ENCODE measurements at places on chromosomes 1 and 21. TPM values are rescaled to one million over a fixed set of nuclear protein-coding genes. Genes with fewer than 3 reads are reported as not detected.

Gene TENT5C
- total RNA-seq = 45.6 TPM

Gene PLA2G4A
- 5.8 TPM for total RNA-seq

Gene FCER1A
- not detected for total RNA-seq

Gene ADGRL2
- 4.2 TPM for total RNA-seq

Gene ANGPTL7
- 0.34 TPM for total RNA-seq

Gene S100A12
- 0.85 TPM for total RNA-seq

Gene CD5L
- total RNA-seq = 0.27 TPM

Gene UBL4B
- total RNA-seq = not detected

Gene TAL1
- total RNA-seq = 1.2 TPM

Gene SELP
- total RNA-seq = 3.0 TPM

Gene CFAP107
- not detected for total RNA-seq

Gene SNIP1
- total RNA-seq = 15.9 TPM

Gene GJA4
- 2.3 TPM for total RNA-seq

Gene AKR7A2
- 98.7 TPM for total RNA-seq

Gene AMIGO1
- 3.8 TPM for total RNA-seq

Gene B3GALT2
- total RNA-seq = 0.50 TPM

Gene FMO4
- 6.7 TPM for total RNA-seq

Gene RAB7B
- 0.34 TPM for total RNA-seq

Gene ATP1A2
- total RNA-seq = 1.8 TPM

Gene RPE65
- not detected for total RNA-seq

Gene TMPRSS2
- 667 TPM for total RNA-seq

Gene COX20
- 30.5 TPM for total RNA-seq

Gene GNG12
- total RNA-seq = 162 TPM

Gene B3GALT5
- 115 TPM for total RNA-seq

Gene ETV3L
- not detected for total RNA-seq

Gene NTNG1
- total RNA-seq = 0.09 TPM
